G401 (cell line): ENCODE measurements at places on chromosomes 13 and 19. TPM values are rescaled to one million over a fixed set of nuclear protein-coding genes. Genes with fewer than 3 reads are reported as not detected.

- no peak for DNase-seq
These were observed 73.8 kb upstream of the OLFM4 start for GRCh38 chr13:52954838-52955237.

DNA sequence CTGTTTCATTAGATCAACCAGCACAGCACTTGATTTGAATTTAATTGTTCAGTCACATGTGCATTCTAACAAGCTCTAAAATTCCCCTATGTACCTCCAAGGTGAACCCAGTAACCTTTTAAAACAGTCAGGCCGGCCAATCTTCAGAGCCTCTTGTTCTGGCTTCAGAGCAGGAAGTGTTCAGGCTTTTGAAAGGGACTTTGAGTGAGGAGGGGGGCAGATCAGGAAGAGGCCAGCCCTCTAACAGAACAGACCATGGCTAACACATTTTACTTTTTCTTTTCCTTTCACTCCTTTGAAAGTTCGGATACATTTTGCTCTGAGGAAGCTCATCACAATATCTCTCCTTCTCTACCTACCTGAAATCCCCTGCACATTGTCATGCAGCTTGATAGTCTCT lies 390.3 kb downstream of the TBC1D4 start:
- no peak for DNase-seq

- DNase-seq: no peak
These were observed 305.2 kb downstream of the MTUS2 start for GRCh38 chr13:29125191-29125933.

DNA sequence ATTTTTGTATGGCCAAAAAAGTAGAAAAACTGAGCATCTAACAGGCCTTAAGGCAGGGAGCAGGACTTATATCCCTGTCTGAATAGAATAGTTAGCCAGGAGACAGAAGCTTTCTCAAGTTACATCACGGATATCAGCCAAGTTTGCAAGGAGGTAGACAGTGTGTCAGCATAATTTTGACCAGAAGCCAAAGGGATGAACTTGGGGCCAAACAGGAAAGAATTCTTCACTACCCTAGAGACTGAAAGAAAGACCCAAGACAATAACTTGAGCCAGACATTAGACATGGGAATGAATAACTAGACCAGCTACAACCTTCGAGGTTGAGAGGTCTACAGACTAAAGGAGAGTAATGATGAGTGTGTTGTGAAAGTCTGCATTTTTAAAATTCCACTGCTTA lies 48.1 kb upstream of the PCDH9 start:
- no peak for DNase-seq

DNA sequence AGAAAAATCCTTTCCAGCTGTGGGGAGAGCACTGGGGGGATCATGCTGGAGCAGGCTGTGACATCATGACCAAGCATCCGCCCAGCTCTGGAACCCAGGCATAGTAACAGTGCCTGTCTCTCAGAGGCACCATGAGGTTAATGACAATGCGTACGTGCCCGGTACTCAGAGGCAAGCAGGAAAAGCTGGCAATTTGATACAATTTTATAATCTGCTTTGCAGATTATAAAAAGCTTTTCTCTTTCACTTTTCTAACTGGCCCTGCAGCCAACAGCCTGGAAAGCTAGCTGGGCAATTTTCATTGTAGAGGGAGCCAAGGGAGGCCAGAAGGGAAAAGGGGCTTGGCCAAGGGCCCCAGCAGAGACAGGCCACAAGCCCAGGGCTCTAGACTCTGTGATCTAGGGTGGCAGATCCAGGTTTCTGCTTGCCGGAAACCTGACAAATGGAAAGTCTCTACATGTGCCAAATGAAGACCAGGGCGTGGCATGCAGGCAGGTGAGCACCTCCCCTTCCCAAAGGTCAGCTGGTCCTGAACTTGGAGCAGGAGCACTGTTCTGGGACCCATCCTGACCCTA lies 22.7 kb downstream of the VRK3 start:
- peak; percentile 76 for DNase-seq

GRCh38 chr19:31340042-31341025 lies 8.9 kb downstream of the TSHZ3 start:
- no peak for DNase-seq

GRCh38 chr13:25046985-25047511 lies 48.9 kb upstream of the PABPC3 start:
- peak; percentile 9 for DNase-seq

Gene ZNF431
- total RNA-seq: 3.8 and 4.2 TPM in 2 replicates

Gene ZNF208
- total RNA-seq: not detected in 2 replicates

Gene ARID3A
- 95.4 and 103 TPM in 2 replicates for total RNA-seq

Gene CABP5
- not detected in 2 replicates for total RNA-seq
